ENCODE measurements at places on chromosomes 2 and 18. TPM values are rescaled to one million over a fixed set of nuclear protein-coding genes. Genes with fewer than 3 reads are reported as not detected.

Gene ANKRD30BL
- total RNA-seq, result not detected

Gene ALPG
- 0.22 TPM for total RNA-seq

Gene TDRD15
- total RNA-seq, result not detected

Gene CREG2
- 10.0 TPM for total RNA-seq

Gene SERPINB3
- not detected for total RNA-seq

Gene GPR45
- not detected for total RNA-seq

Gene ABCG8
- not detected for total RNA-seq

Gene CD207
- not detected for total RNA-seq

Gene WDR7
- 2.9 TPM for total RNA-seq

Gene CPLX4
- total RNA-seq, result not detected

Gene NDC80
- total RNA-seq, result 14.2 TPM

Gene CRIM1
- 104 TPM for total RNA-seq

Gene NEU4
- 0.14 TPM for total RNA-seq

Gene WNT6
- 0.24 TPM for total RNA-seq

Gene FASTKD1
- 22.2 TPM for total RNA-seq

Gene RESP18
- not detected for total RNA-seq

Gene TRIM43
- total RNA-seq, result not detected

Gene CCDC74A
- 14.2 TPM for total RNA-seq

Gene LOXHD1
- not detected for total RNA-seq

Gene PIEZO2
- total RNA-seq, result 0.64 TPM

Gene ALLC
- total RNA-seq, result not detected

Gene RAPGEF4
- 0.12 TPM for total RNA-seq

Gene CTIF
- total RNA-seq, result 15.5 TPM

Gene FAM237A
- not detected for total RNA-seq

Gene MEP1B
- 0.06 TPM for total RNA-seq

Gene TUBA4B
- 0.26 TPM for total RNA-seq

Gene STRADB
- 26.6 TPM for total RNA-seq

Gene TXNDC2
- 0.12 TPM for total RNA-seq

Gene ANO7
- 1.7 TPM for total RNA-seq

Gene OSBPL6
- total RNA-seq, result 5.7 TPM

Gene NGEF
- 16.5 TPM for total RNA-seq

Gene AMER3
- not detected for total RNA-seq

Gene SLC40A1
- 4.2 TPM for total RNA-seq

Gene TSPYL6
- not detected for total RNA-seq

Gene NEUROD1
- total RNA-seq, result not detected

Gene IMPACT
- total RNA-seq, result 13.5 TPM

Gene IL37
- not detected for total RNA-seq

Gene LIPG
- total RNA-seq, result 0.06 TPM

Gene CCDC74B
- total RNA-seq, result 7.5 TPM

Gene GALM
- total RNA-seq, result 17.7 TPM

Gene SAG
- total RNA-seq, result not detected

Gene TOGARAM2
- 0.17 TPM for total RNA-seq

Gene SIX3
- 0.32 TPM for total RNA-seq

Gene SULT1C3
- total RNA-seq, result not detected

Gene CCDC148
- total RNA-seq, result 0.48 TPM

Gene DNAH7
- total RNA-seq, result 1.4 TPM

Gene GAL3ST2
- 0.36 TPM for total RNA-seq

Gene DSC3
- 1.8 TPM for total RNA-seq

Gene GAD1
- 0.54 TPM for total RNA-seq

Gene COX5B
- total RNA-seq, result 314 TPM

Gene CXCR4
- 0.65 TPM for total RNA-seq

Gene DNER
- 7.0 TPM for total RNA-seq

Gene CIB4
- 0.28 TPM for total RNA-seq

Gene COBLL1
- 4.0 TPM for total RNA-seq

Gene TUBB8B
- total RNA-seq, result not detected
